ENCODE measurements at places on chromosomes 6 and 20.

DNA sequence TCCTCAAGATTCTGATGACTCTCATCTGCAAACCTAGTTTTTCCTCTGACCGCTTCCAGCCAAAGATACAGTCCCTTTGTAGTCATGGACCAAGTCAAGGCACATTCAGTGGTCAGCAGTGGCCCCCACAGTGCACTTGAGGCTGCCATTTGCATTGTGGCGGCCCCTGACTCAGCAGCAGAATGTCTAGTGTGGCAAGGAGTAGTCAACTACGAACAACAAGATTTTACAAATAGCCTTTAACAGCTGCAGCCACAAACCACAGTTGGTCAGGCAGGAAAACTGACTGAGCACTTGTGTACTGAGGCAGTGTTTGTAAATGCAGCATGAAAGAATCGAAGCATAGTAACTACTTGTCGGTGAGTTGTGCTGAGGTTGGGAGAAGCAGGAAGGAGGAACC, 49.6 kb downstream of the SLC2A12 start:
- DNase-seq: no peak

GRCh38 chr6:135231469-135231844, 50.3 kb downstream of the MYB start:
- no peak for DNase-seq

DNA sequence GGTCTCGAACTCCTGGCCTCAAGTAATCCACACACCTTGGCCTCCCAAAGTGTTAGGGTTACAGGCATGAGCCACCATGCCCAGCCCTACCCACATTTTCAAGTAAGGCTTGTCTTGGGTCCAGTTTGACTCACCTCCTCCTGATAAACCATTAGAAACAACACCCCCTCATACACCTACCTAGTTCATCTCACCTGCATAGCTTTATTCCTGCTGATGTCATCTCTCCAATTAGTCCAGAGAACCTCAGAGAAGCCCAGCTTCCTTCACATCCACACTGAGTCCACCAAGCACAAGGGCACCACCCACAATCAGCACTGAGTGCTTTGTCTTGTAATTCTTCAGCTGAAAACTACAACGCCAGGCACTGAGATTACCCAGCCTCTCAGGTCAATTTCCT, 35.3 kb downstream of the KIF16B start:
- DNase-seq: no peak

DNA sequence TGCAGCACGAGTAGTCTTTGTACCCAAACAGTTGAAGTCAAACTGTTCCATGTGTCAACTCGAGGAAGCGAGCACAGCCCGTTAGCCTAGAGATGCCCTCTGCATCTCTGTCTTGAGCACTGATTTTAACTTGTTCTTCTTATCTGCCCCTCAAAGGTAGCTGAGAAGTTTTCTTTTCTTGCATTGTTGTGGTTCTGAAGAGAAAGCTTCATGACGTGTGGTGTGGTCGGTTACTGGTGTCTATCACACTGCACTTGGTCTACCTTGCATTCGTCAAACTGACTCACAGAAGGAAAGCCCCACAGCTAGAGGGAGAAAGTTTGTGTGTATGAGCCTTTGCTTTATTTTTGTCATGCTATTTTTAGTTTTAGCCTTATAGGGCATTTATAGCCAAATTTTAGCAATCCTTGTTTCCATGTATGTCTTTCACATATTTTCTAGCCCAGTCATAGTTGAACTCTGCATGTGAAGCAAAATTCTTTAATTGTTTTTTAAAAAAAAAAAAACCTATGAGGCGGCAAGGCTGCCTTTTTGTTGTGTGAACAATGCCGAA, 115.1 kb downstream of the JAG1 start:
- DNase-seq: peak; percentile 45

DNA sequence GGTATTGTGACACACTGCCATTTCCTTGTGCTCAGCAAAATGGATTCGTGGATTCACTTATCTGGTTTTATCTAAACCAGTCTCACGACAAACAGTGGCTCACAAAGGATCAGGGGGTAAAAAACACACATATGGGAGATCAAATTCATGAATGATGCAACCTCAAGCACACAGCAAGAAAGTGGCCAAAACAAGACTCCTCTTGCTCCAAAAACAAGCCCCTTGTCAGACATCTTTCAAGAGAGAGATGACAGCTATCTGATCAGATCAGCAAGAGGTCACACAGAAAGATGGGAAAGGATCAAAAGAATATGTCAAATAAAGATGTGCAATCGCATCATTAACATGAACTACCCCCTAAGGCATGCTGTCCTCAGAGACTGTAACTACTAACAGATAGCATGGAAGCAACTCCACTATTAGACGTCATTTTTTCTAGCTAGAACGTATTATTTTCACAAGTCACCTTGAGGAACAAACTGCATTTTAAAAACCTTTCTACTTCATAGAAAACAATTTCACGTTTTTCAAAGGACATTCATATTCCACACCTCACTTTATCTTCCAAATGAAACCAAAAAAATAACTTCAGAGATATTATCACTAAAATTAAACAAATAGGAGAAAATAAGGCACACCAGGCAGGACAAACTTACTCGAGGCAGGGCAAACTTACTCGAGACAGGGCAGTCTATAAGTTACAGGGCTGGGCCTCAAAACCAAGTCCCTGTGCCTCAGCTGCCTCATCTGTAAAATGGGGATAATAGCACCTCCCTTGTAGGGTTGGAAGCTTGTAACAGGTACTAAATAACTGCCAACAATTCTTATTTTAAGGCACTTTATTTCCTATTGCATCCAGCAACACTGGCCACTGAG, 122.3 kb downstream of the PREX1 start:
- no peak for DNase-seq

GRCh38 chr6:21354805-21355238, 238.7 kb upstream of the SOX4 start:
- DNase-seq: no peak

GRCh38 chr20:51118985-51119527, 96.1 kb upstream of the KCNG1 start:
- DNase-seq: no peak

GRCh38 chr6:2733324-2733723, 17.4 kb downstream of the MYLK4 start:
- DNase-seq: no peak

GRCh38 chr6:147195510-147195909, 8.7 kb upstream of the STXBP5 start:
- no peak for DNase-seq

GRCh38 chr20:22921595-22922421, 113.3 kb upstream of the SSTR4 start:
- peak; percentile 36 for DNase-seq

DNA sequence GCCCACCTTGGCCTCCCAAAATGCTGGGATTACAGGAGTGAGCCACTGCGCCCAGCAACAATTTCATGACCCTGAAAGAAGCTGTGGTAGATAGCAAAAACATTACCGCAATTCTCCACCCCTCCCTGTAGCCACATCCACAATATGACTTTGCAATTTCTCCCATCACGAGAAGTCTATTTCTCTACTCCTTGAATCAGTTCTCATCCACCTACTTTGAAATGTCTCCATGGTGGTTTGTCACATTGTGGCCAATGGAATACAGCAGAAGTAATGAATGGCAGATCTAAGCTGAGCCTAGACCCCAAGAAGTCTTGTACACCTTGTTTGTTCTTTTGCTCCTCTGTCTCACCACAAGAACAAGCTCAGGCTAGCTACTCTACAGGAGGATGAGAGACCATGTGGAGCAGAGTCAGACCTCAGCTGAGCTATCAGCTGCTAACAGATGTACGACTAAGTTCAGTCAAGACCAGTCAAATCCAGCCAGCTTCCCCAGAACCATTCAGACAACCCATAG, 6.3 kb downstream of the OXT start:
- DNase-seq: no peak

DNA sequence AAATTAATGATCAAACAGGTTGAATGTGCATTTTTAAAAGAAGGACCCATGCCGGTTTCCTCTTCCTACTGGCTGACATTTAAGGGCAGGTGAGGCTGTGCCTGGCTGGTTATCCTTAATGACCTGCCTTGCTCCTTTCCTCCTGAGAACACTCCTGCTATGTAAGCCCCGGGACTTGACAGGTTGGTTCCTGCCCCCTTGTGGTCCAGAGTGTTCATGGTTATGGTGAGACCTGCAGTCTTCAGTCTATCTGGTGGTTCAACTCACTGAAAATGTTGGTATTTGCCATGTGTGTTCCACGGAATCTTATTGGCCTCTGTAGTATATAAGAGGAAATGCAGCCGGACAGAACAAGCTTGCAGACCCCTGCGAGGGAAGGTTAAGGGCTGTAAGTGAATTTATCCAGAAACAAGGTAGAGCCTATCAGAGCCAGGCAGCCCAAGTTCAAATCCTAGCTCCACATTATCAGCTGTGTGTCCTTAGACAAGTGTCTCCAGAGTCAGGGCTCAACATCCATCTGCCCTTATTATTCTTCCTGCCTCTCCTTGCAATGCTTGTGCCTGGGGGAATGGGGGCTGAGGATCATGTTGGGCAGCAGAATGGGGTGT, 5.2 kb upstream of the BPIFA3 start:
- DNase-seq: peak; percentile 41

- no peak for DNase-seq
Observed at GRCh38 chr6:160131636-160132296, 10.2 kb downstream of the SLC22A1 start.

DNA sequence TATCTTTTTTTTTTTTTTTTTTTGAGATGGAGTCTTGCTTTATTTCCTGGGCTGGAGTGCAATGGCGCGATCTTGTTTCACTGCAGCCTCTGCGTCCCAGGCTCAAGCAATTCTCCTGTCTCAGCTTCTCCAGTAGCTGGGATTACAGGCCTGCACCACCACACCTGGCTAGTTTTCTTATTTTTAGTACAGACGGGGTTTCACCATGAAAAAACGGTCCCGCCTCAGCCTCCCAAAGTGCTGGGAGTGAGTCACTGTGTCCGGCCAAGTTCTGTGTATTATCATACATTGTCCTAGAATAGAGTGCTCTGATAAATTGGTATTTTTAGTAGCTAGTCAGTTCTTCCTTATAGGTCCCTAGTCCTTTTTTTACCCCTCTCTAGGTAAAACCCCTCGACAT, 2.8 kb downstream of the SNRPC start:
- DNase-seq: no peak

DNA sequence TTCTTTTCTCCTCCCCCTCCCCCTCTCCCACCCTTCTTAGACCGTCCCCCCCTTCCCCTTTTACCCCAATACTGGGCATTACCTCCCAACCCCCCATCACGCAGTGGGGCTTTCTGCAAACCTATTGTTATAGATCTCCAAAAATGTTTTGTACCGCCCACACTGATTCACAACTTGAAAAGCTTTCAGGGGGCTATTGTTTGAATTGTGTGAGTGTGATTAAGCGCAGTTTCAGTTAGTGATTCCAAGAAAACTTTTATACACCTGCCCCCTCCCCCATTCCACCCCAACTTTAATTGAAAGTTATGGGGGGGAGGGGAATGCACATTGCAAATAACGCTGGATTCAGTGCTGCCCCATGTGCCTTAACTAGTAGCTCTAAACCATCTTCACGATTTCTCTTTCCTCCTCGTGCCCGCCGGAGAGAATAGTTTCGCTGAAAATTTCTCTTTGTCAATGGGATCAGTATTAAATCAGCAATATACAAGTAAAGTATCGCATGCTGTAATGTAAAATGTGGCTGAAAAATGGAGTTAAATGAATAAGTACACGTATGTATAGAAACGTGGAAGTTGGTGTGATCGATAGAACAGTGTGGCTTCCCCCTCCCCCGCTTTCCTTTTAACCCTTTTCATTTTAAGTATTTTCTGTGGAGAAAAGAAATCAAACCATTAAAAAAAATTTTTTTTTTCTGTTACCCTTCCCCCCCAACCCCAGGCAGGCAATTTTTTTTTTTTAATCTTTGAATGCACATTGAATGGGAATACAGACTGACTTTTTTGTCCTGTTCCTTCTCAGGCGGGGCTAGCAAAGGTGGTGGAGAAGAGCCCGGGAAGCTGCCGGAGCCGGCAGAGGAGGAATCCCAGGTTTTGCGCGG, 632 bp downstream of the LIN28B start:
- no peak for DNase-seq

DNA sequence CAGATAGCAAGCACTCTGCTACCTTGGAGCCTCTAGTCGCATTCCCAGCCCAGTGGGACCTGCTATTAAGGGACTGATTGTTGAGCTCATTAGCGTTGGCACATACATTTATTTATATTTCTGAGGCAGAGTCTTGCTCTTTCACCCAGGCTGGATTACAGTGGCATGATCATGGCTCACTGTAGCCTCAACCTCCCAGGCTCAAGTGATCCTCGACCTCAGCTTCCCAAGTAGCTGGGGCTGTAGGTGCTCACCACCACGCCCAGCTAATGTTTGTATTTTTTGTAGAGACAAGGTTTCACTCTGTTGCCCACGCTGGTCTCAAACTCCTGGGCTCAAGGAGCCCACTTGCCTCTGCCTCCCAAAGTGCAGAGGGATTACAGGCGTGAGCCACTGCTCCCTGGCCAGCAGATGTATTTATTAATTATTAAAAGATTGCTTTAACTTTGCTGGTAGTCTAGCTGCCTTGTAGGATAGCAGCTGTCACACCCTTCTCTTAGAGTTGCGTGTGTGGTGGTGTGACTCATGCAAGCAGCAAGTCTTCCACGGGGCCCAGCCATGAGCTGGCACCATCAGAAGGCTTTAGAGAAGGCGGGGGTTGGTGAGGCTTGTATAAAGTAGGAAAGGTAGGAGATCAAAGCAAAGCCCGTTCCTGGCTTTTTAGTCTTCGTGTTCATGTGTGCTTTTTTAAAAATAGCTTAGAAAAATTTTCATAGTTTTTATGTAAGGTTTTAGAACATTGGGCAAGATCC, 16.5 kb downstream of the ACTR5 start:
- DNase-seq: peak; percentile 83

- DNase-seq: no peak
Observed at GRCh38 chr20:24096864-24097450, 108.4 kb upstream of the GGTLC1 start.

DNA sequence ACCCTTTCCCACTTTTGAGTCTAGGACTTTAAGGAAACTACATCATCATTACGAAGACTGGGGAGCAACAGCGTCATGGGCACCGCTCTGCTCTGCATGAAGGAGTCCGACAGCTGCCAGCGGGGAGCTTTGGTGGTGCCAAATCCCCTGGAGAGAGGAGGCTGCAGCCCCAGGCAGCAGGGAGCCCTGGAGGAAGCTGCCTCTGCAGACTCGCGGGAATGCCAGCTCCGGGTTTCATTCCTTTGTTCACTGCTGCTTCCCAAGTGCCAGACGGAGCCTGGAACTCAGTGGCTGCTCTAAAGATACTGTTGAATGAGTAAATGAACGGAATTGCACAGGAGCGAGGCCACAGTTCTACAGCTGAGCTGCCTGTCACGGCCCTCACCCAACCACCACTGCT, 196.5 kb upstream of the THBS2 start:
- no peak for DNase-seq

GRCh38 chr6:149895833-149896271, 2.1 kb downstream of the RAET1E start:
- DNase-seq: peak; percentile 25

- DNase-seq: no peak
Observed at GRCh38 chr6:162068340-162068739, 659.2 kb downstream of the PRKN start.

GRCh38 chr6:19789100-19789803, 47.9 kb upstream of the ID4 start:
- no peak for DNase-seq

- no peak for DNase-seq
Observed at GRCh38 chr20:23086056-23086566, at the start of gene CD93. TSS of gene CD93 (minus strand) at chr20:23086324. CDS start at chr20:23086192, 132 bp downstream.

Data from GM03348 (cell line).